ENCODE measurements at places on chromosomes 12 and 14.

- DNase-seq = no peak
These were observed 46.6 kb upstream of the LRIG3 start for GRCh38 chr12:58966939-58967338.

GRCh38 chr14:53953828-53954550 lies 2.6 kb downstream of the BMP4 start:
- no peak for DNase-seq

DNA sequence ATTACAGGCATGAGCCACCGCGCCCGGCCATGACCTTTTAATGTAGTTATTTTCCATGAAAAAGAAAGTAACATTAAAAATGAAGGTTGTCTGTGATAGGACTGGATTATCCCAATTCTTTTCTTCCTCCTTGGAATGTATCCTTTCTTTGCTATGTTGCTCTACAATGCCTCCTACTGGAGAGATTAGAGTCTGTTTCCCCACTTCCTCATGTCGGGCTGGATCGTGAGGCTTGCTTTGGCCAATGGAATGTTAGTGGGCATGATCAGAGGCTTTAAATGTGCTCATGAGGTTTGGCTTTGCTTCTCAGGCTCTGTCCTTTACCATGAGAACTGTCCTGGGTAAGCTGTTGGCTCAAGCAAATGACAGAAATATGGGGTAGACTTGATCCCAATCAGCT lies 34.7 kb upstream of the SOCS2 start:
- DNase-seq = no peak

- DNase-seq = no peak
These were observed 5.5 kb upstream of the CCDC85C start for GRCh38 chr14:99609245-99610170.

DNA sequence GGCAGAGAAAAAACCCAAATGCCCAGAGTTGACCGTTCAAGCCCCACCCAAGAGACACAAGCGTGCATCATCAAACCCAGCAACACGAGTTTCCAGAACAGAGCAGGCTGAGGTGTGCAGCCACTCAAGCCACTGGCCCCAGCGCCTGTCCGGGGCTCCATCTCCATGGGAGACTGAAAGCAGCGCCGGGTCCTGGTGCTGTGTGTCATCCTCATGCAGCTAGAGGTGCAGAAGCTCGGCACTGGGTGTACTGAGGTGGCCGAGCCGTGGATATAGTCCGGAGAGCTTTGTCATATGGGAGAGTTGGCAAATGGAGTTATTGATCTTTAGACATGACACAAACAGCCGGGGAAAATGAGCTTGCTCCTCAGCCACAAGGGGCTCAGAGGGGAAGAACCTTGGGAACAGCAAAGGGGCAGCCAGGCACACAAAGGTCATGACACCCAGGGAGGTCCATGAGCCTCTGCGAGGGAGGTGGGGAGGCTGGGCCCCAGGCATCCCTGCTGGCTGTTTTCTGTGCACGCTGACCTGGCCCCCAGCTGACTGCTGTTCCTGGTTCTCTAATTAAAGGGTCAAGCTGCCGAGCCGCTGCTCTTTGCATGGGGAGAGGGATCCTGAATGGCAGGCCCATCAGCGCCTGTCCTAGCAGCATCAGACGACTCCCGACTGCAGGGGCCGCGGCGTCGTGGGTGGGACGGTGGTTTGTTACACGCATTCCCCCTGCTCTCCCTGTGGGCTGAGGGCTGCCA lies 145.4 kb upstream of the SFSWAP start:
- DNase-seq = no peak

- no peak for DNase-seq
These were observed 50.5 kb downstream of the CRY1 start for GRCh38 chr12:107042801-107043200.

DNA sequence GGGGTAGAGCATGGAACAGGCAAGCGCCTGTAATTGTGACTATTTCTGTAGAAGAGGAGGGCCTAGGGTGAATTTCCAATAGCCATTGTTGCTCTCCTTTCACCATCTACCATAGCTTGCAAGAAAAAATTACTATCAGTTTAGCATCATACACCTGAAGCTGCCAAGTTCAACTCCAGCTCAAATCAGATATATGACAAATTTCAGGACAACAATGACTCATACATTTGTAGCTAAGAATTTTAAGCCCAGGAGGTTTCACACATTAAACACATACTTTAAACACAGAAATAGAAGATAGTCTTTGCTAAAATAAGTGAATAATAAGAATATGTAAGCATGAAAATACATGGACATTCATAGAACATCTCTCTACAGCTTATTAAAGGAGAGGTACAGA lies 17.6 kb upstream of the G2E3 start:
- DNase-seq = no peak

DNA sequence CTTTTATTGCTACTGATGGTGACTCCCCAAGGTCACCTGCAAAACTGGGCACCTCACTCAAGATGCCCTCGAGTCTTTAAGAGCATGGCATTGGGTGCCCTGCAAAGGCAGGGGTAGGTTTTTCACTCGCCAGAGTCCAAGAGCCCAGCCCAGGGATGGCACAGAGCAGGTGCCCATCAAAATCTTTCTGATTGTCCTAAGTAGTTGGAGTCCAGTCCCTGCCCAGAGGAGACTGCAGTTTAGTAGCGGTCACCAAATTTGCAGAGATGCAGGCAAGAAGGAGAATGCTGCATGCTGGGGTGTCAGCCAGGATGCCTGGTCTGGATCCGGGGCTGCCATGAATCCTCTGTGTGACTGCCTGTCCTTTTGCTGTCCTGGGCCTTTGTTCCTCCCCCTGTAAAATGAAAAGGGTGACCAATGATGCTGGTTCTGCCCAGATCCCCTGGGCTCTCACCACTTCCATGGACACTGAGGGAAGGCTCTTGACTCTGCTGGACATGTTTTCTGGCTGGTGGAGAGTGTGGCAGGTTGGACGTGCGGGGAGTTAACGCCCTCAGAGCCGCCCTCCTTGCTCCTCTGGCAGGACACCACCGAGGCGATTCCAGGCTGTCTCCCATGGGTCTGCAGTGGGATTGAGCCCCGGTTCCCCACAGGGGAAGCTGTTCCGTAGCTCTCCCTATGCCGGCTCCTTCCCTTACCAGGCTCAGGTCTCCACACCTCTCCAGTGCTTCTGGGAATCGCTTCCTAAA lies 41.3 kb downstream of the DLK1 start:
- DNase-seq = no peak

- DNase-seq = no peak
These were observed 27.7 kb downstream of the PPP1R13B start for GRCh38 chr14:103819503-103820307.

DNA sequence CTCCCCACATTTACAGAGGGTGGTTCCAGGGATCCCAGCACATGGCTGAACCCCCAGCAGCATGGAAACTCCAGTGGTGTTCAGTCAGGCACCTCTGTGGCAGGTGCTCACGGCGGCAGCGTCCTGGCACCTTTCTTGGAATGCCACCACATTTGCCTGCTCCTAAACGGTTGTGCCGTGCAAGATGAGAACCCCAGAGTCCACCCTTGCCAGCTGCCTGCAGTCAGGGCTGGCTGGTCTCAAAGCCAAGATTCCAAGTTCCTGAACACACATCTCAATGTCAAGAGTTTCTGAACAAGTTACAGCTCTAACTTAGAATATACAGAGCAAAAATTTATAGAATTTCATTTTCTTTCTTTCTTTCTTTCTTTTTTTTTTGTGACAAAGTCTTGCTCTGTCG lies 38.7 kb downstream of the DDX51 start:
- DNase-seq = no peak

DNA sequence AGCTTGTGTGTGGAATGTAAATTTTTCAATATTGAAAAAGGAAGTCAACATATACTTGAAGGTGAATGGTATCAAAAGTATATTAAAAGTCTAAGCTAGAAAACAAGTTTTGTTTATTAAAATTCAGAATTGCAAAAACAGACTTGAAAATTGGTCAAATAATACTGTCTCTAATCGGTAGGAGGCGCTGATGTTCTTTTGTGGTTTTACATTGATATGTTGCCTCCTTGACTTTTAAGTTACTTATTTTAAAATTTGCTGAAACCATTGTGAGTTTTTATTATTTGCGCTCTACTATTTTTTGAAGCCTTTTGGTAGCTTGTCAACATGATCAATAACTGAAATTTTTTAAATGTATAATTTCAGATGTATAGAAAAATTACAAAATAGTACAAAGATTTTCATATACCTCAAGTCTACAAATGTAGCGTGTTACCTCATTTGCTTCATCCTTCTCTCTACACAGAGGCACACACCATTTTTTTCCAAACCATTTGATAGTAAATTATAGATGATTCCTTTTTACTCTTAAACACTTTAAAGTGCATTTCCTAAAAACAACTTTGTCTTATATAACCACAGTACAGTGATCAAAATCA lies 6.9 kb downstream of the RTRAF start:
- no peak for DNase-seq

- DNase-seq = no peak
These were observed 77.1 kb downstream of the TTLL5 start for GRCh38 chr14:75738192-75738591.

Data from MV-4-11 (cell line).